NCI-H526 (cell line): ENCODE measurements at places on chromosomes 11 and 22.
A peak's percentile ranks its signal among the peaks of the same experiment; 100 is the strongest.

DNA sequence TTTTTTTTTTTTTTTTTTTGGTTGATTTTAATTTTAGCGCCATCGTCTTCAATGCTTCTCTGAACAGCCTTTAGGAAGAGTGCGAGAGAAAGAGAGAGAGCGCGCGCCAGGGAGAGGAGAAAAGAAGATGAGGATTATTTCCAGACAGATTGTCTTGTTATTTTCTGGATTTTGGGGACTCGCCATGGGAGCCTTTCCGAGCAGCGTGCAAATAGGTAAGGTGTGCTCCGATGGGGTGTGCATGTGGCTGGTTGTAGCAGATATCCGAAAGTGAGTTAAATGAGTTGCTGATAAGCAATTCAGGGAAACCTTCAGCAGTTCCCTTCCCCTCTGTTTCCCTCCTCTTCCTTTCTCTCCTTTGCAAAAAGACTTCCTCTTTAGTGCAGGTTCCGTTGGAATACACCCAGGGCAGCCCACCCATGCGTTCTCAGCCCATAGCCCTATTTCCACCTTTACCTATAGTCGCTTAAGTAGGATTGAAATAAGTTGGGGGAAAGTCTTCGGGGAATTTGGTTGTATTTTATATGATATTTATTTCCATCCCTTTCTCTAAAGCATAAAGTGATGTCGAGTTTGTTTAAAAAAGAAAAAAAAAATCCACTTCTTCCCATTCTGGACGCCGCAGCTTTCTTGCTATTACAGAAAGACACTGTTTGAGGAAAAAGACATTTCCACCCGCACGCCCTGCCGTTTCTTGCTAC, 1.1 kb downstream of the GRIA4 start:
- no peak for DNase-seq

- no peak for DNase-seq
Observed at GRCh38 chr11:63944987-63945386, 6.2 kb downstream of the NAA40 start.

DNA sequence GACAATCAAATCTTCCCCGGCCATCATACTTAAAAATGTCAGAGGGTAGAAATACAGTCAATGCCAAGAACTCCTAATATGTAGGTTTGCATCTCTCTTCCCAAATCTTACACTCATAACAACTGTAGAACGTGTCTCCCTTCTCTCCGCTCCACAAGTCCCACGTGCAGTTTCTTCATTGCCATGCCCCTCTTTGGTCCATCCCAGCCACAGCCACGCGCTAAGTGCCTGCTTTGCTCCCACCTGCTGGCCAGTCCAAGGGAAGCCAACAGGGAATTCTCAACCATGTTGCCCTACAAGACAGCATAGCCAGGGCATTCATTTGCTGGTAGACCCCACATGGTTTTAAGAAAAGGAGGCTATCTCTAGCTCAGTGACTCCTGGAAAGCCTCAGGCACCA, 420.6 kb upstream of the ISX start:
- peak; percentile 0 for DNase-seq

GRCh38 chr22:37809672-37810333, 2.1 kb downstream of the GCAT start:
- DNase-seq, result no peak

- peak; percentile 98 for DNase-seq
Observed at GRCh38 chr11:2268729-2269600, 1.4 kb downstream of the ASCL2 start.

DNA sequence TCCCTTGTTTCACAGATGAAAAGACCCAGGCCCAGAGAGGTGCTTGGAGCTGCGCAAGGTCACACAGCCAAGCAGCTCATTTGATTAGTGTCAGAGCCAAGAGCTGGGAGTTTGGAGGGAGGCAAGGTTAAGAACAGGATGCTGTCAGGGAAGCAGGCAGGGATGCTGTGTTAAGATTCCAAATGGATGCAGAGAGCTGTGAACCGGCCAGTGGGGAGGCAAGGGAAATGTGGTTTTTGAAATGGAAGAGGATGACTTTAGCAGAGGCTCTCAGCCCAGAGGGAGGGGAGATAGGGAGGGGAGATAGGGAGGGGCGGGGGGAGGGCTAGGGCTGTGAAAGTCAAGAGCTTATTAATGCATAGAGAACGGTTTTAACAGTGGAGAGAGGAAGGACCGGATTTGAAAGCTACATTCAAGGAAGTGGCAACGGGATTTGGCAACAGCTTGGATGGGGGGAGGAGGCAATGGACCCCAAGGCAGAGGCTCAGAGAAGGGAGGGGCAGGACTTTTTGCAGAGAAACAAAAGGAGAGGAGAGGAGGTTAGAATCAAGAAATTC, 13.0 kb downstream of the RTN4RL2 start:
- DNase-seq, result no peak

DNA sequence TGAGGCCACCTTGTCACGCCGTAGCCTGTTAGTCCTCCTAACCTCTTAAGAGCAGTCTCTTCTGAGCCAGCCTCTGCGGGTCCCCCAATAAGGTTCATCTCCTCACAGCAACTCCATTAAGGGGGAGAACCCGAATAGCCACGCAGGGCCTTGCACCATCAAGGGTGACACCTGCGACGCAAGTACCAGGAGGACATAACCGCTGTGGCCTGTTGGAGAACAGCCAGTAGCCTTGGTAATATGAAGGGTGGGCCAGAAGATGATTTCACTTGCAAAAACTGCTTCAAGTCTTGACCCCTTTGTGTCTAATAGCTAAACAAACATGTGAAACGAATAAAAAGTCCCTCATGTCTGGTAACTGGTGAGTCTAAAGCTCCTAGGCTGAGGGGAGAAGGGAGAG, 14.8 kb downstream of the ARFGAP2 start:
- no peak for DNase-seq

- no peak for DNase-seq
Observed at GRCh38 chr11:112656772-112657428, 304.3 kb upstream of the NCAM1 start.

DNA sequence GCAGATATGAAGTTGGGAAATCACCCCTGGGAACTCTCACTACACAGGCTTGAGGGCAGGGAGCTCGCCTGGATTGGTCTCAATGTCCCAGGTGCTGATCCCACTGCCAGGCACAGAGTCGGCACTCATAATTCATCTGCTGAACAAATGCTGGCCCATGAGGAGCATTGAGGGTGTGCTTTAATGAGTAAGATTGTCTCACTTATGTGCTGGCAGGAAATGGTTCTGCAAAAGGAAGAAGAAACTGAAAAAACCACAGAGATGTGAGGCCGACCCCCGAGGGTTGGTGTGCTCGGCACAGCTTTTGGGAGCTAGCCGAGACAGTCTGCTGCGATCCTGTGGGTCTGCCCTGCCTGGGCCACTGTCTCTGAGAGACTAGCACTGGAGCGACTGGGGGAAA, 9.4 kb downstream of the PLAAT2 start:
- DNase-seq, result no peak

DNA sequence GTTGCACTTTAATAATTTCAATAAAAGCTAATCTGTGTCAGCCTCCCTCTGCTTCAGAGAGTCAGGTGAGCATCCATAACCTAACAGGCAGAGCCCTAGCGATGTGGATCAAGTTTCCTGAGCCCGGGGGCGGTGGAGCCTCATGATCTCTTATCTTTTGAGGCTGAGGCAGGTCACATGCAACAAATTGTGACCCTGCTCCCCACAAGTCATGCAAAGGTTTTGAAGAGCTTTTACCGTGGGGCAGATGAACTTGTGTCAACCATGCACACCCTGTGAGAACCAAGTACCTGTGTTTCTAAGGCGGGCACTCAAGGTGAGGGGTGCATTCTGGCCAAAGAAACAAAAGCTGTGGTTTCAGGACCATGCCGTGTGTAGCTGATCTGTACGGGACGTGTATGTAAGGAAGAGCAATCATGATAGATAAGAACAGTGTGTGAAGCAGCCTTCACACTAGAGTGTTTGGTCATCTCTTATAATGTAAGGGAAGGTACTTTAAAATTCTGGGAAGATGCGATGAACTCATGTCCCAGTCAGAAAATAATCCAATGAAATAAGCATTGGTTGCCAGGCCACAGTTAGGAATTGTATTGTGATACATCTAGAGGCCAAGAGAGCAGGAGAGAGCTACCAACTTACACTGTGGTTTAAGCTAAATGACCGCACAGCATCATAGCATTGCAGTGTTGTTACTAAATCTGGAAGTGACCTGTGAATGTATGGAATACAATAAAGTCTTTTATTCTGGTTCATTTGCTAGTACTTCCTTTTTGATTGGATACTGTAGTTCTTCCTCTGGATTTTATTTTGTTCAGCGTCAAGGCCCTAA, 49.8 kb downstream of the DKK3 start:
- no peak for DNase-seq

DNA sequence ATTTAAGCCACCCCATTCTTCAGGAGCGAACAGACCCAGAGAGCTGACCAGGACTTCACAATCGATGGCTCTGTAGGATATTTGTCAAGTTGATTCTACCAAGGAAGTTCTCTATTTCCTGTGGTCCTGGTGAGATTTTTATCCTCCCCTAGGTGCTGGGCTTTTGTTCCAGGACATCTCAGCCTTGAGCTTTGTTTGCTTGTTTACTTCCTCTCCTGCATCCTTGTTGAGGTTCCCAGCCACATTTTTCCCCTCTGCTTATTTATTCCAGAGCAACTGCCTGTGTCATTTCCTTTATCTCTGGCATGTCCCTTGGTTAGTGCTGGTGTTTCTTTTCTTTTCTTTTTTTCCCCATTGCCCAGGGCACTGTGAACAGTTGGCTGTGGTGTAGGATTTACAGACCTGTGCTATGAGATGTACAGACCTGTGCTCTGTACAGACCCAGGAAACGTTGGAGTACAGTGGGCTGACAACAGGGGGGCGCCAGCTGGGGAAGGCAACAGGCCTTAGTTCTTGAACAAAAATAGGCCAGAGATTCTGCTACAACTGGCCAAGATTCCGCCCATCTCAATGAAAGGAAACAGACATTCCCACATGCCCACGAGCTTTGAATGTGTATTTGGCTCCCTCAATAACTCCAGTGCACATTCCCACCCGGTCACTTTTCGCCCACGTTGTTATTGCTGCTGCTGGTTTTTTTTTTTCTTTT, 235.9 kb upstream of the DDI1 start:
- DNase-seq, result no peak

DNA sequence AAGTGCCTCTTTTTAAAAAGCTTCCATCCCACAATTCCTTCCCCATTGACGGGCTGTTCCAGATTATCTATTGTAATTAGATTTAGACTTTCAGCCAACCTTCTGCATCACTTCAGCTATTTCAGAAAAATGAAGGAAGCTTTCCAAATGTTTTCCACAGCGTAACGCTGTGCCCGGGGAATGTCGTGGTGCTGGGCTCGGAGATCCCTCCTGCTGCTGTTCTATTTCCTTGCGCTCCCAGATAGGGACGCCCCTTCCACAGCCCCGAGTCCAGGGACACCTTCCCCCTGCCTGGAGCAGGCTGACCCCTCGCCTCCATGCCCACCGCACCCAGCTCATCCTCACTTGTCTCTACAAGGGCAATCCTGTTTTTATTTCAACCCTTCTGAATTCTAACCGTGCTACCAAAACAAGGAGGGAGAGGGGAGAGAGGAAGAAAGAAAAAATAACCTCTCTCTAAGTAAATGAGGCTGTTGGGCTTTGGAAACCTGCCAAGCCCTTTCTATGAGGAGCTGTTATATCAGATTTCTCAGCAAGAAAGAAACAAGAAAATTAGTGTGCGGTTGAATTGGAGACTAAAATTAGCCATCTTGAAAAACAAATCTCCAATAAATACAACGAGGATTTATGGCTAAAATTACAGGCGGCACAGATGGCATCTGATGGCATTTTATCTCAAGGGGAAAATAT, 366.9 kb downstream of the BRD1 start:
- no peak for DNase-seq

- DNase-seq, result no peak
Observed at GRCh38 chr22:47406896-47407295, 644.4 kb downstream of the TBC1D22A start.

DNA sequence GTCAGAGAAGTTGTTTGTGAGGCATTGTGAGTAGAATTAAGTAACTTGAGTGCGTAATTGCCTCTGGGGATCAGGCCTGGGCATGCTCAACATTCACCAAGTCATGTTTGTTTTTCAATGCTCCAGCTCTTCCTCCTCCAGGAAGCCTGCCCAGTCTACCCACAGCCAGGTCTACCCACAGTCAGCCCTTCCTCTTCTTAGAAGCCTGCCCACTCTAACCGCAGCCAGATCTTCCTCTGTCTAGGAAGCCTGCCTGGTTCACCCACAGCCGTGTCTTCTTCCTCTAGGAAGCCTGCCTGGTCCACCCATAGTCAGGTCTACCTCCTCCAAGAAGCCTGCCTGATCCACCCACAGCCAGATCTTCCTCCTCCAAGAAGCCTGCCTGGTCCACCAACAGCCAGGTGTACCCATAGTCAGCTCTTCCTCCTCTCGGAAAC, 25.0 kb downstream of the LRP5 start:
- DNase-seq, result no peak

- DNase-seq, result peak; percentile 88
Observed at GRCh38 chr11:35619116-35619854, 1.0 kb downstream of the FJX1 start.

- no peak for DNase-seq
Observed at GRCh38 chr11:20258376-20258895, 98.2 kb upstream of the DBX1 start.

- DNase-seq, result no peak
Observed at GRCh38 chr22:47445212-47445611, 682.8 kb downstream of the TBC1D22A start.

- no peak for DNase-seq
Observed at GRCh38 chr22:30196141-30196879, 50.2 kb downstream of the LIF start.

- DNase-seq, result no peak
Observed at GRCh38 chr22:26561756-26562417, 28.0 kb downstream of the TPST2 start.

- no peak for DNase-seq
Observed at GRCh38 chr11:44773351-44773965, 46.7 kb downstream of the TSPAN18 start.

GRCh38 chr11:2940921-2941821, 12.0 kb upstream of the PHLDA2 start:
- DNase-seq, result no peak

- DNase-seq, result no peak
Observed at GRCh38 chr11:37203006-37203405, 605.0 kb upstream of the RAG2 start.
